ENCODE measurements at places on chromosomes 16 and 17.

- peak; percentile 36 for DNase-seq
Observed at GRCh38 chr17:69819316-69820087, 255.5 kb upstream of the KCNJ16 start.

GRCh38 chr17:48825446-48826381 lies 5.1 kb upstream of the CALCOCO2 start:
- DNase-seq, result no peak

- DNase-seq, result peak; percentile 58
Observed at GRCh38 chr17:7836596-7837407, 2.8 kb downstream of the KDM6B start.

- DNase-seq, result peak; percentile 89
Observed at GRCh38 chr17:40909351-40909750, 24.3 kb upstream of the KRT20 start.

- peak; percentile 74 for DNase-seq
Observed at GRCh38 chr17:77865112-77865611, 93.3 kb upstream of the TNRC6C start.

- DNase-seq, result no peak
Observed at GRCh38 chr17:44807093-44807816, 22.8 kb downstream of the GJC1 start.

- peak; percentile 54 for DNase-seq
Observed at GRCh38 chr17:79800325-79801155, 3.7 kb upstream of the CBX8 start.

- no peak for DNase-seq
Observed at GRCh38 chr16:84751241-84751640, 51.4 kb downstream of the USP10 start.

DNA sequence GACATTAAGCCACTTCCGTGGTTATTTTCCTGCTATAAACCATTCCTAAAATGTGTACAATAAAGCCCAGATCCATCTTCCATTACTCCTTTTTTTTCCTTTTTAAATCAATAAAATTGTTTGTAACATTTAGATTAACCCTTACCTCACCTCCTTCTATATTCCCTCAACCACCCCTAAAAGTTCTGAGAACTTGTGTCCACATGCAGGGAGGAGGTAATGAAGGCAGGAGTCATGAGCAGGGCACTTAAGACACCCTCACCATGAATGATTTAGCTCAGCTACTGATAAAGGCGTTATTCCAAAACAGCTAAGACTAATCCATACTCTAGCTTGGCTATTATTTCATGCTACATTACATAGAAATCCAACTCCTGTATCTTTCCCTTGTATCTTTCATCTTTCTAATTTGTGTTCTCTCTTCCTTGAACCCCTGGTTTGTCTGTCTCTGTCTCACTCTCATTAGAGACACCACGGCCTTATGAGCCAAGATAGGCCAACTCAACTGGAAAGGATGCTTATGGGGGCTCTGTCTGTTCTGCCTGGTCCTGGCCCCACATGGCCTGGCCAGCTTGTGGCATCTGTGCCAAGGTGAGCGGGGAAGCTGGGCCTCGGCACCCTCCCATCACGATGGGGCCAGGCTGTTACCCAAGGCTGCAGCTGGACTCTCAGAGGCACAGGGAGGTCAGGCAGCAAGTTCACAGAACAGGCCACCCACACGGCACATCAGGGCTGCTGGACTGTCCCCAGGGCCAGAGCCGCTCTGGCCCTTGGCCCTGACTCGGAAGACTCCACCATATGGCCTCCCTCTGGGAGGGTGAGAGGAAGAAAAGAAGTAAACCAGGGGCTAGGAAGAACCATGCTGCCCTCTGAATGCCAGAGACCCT lies 294.4 kb downstream of the SOX9 start:
- DNase-seq, result no peak

GRCh38 chr17:61404913-61405685 lies 5.5 kb downstream of the TBX2 start:
- no peak for DNase-seq

DNA sequence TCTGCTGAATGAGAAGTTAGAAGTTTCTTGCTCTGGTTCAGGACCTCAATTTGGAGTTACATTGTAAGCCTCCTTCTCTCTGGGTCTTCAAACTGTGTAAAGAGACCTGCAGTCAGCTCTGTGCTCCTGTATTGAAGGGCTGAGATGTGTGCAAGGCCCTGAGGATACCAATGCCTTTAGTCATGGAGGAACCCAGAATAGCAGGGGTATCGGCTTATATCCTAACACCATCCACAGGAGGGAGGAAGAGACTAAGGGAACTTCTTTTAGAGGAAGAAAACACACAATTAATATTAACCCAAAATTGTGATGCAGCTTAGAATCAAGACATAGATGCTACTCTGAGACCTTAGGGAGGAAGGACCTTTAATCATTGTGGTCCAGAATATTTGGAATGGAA lies 36.5 kb downstream of the GLP2R start:
- no peak for DNase-seq

DNA sequence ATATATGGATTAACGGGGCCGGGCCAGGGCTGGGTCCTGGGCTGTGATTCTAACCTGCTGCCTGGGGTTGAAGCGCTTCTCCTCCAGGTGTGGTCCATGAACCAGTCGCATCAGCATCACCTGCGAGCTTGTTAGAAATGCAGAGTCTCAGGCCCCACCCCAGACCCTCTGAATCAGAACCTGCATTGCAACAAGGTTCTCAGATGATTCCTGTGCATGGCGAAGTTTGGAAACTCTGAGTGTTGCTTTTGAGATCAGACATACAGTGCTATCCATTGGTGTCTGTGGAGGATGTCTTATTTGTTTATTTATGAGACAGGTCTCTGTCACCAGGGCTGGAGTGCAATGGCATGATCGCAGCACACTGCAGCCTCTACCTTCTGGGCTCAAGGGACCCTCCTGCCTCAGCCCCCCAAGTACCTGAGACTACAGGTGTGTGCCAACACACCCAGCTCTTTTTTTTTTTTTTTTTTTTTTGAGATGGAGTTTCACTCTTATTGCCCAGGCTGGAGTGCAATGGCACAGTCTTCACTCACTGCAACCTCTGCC lies 99.8 kb downstream of the PITPNC1 start:
- DNase-seq, result no peak

- no peak for DNase-seq
Observed at GRCh38 chr16:67430504-67430976, 381 bp upstream of the HSD11B2 start.

All from GM03348 (cell line).